Activated CD8-positive, alpha-beta memory T cell treated with anti-CD3 and anti-CD28 coated beads, Interleukin-2, amount 50 U/mL, for 48 hours (primary cell): ENCODE measurements at places on chromosomes 2 and 18.

DNA sequence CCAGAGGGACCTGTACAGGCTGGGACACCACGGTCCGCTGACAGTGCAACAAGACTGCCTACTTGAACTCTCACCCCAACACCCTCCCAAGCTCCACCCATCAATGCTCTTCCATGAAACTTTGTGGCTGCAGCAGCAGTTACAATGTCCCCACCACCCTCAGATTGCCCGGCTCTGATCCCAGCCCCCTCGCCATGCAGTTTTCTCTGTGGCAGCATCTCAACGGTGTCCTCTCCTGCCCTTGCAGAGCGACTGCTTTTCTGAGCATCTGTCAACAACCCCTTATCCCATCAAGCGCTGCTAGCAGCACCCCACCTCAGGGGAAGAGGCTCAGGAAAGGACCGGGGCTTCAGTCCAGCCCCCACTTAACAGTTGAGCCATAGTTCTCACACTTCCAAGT, 137.1 kb upstream of the NDUFV2 start:
- no peak for DNase-seq

GRCh38 chr2:234422273-234422732, 74.6 kb downstream of the ARL4C start:
- DNase-seq, result no peak

DNA sequence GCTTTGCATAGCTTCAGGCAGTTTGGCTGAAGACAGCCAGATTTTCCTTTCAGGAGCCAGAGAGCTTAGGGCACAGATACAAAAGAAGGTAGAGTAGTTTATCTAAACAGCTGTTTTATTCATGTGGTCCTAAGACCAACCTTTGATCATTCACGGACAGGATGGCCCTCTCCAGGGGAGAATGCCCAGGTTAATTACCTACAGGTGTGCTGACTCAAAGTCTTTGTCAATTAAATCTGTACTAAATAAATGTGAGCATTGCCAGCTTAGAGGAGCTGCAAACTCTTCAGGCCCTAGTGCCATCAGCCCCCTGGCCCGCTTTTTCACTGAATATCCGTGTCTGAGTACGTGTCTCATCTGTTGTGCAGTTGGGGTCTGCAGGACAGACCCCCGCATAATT, 554.7 kb downstream of the NUP35 start:
- DNase-seq, result no peak

- DNase-seq, result no peak
Measured at GRCh38 chr2:232779934-232780333, 3.6 kb upstream of the KCNJ13 start.

DNA sequence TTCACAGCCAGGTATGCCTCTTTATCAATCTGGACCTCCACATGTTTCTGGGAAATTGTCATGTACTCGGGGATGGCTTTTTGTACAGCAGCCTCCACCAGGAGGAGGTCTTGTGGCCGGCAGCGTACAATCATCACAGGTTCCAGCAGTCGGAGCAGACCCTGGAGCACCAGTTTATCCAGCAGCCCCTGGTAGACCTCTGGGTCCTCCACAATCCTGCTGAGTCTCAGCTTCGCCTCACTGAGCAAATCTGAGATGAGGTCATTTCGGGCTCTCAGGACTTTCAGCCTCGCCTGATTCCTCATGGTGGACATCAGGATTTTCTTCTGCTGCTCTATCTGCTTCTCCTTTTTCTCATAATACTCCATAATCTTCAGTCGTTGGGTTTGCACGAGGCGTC, 32.8 kb downstream of the TMEM247 start:
- DNase-seq, result no peak

- no peak for DNase-seq
Measured at GRCh38 chr2:191382801-191383200, 137.6 kb downstream of the MYO1B start.

DNA sequence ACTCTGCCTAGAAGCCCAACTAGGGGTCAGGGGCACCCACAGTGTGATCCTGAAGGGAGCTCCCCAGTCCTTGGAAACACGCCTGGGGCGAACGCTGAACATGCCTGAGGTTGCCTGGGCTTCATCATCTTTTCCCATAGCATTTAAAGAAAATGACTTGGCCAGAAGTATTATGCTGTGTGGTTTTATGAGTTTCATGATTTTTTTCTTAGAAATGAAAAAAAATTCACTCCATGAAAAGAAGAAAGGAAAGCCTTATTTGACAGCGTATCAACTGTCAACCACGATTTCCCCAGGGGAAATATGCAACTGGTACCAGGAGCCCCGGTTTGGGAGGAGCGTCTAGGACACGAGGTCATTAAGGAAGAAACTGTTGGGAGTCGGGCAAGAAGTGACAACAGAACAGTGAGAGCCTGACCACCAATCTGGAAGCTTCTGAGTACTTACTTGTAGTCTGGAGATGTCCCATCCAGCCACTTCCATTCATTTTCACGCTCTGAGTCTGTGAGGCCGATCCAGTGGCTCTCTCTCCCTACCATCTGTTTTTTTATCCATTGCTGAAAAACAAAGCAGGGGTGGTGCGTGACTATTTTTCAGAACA, 63.5 kb upstream of the THOC1 start:
- no peak for DNase-seq

DNA sequence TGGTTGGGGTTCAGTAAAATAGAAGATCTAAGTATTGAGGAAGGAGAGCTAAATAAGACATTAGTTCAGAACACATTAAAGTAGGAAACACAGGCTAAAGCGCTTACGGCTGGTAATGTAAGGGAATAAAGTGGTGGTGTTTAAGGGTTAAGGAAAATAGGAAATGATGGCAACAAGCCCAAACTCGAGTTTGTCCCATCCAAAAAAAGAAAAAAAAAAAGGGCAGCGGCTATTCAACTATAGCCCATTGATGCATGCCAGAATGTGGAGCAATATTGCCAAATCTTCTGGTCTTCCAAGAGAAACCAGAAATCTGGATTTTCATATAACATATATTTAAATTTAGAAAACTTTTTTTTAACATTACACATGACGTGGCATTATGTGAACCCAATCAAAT, 161.0 kb downstream of the ARHGAP15 start:
- no peak for DNase-seq

DNA sequence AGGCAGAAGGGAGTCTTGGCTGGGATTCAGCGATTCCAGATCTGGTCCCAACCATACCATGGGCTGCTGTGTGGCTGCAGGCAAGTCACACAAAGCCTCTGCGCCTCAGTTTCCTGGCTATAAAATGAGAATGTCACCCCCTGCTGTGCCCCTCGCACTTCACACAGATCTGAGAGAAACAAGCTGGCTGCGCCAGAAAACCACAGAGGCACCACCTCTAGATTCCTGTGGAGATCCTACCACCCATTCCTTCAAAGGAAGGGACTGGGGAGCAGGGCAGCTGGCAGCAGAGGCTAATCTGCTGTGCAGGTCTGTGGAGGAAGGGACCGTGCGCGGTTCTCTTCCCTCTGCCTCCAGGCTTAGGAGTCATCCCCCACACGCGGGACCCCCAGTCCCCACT, 19.8 kb downstream of the NEURL3 start:
- no peak for DNase-seq

GRCh38 chr2:85773692-85774091, 19.9 kb downstream of the ATOH8 start:
- DNase-seq, result no peak

DNA sequence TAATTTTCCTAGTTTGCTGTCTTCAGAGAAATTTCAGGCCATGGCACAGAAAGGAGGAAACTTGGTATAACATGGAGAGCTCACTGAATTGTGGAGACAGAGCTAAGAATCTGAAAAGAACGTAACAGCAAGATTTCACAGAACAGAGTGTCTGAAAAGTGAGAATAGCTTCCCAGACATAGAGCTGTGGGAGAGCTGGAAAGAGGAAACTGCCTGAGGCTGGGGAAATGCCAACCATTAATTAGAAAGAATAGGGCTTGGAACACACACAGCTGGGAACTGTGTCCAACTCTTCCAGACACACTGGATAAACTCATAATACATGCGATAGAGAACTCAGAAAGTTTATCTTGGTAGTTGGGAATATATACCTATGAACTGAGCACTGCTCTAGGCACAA, 51.6 kb upstream of the KYNU start:
- no peak for DNase-seq

DNA sequence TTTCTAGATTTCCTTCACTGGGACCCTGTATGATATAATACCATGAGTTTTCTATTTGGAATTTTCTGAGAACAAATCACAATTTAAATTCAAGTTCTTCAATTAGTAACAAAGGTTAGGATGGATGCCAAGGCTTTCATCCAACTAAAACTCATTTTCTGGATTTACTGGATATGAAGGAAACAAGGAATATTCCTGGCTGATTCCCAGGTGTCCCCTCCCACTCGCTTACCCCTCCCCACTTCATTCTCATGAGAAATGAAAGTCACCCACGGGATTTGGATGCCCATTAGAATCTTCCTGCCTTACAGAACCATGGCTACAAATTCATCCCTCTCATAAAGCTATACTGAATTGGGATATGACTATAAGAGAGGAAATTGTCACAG, 40.0 kb downstream of the RNU4ATAC start:
- DNase-seq, result no peak

DNA sequence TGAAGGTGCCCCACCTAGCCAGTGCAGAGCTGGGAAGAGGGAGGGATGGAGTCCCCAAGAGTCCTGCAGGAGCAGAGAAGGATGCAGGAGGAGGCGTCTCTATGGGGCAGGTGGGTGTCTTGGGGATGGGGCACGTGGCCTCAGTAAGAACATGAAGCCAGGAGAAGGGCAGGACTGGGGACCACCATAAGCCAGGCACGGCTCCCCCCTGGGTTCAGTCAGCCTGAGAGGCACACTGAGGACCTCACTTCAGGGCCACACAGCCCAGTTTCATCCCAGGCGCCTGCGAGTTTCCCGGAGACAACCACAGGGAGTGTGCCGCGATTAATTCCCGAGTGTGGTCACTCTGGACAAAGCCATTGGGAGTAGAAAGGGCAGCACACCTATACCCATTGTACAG, 120.3 kb downstream of the GYPC start:
- DNase-seq, result no peak

DNA sequence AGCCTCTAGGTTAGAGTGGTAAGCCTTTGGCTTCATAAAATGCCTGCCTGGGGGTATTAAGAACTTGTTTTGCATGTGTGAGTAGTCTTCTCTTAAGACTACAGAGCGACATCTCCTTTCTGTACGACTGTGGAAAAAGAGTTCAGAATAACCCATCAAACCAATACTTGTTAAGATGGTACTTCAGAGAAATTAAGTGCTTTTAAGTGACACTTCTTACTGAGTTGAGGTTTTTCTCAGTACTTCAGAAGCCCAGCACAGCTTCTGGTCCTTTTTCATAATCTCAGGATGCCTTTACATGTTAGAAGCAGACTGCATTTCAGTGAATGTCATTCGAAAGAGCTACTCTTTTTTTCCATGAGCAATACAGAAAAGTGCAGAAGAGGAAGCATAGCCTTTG, 10.8 kb downstream of the XRCC5 start:
- no peak for DNase-seq

DNA sequence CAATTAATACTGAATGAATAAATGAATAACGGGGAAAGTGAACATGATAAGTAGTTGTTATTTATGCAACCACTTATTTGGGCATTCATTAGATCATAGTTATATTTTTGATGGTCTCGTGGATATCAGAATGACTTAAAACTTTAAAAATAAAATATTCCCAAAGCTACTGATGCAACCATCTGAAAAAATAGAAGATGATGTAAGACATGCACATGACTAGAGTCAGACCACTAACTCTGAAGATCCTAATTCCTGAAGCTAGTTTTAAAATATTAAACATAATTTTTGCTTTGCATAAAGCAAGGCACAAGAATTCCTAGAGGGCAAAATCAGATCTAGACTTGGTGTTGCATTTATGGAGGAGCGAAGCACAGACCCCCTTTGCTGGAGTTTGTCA, 616.1 kb downstream of the IRS1 start:
- no peak for DNase-seq
